ENCODE measurements at places on chromosomes 1 and 21.

- peak; percentile 87 for DNase-seq
These were observed 5.5 kb upstream of the FOXD2 start for GRCh38 chr1:47432071-47433036.

- DNase-seq = no peak
These were observed 10.3 kb downstream of the ROR1 start for GRCh38 chr1:63784083-63784482.

DNA sequence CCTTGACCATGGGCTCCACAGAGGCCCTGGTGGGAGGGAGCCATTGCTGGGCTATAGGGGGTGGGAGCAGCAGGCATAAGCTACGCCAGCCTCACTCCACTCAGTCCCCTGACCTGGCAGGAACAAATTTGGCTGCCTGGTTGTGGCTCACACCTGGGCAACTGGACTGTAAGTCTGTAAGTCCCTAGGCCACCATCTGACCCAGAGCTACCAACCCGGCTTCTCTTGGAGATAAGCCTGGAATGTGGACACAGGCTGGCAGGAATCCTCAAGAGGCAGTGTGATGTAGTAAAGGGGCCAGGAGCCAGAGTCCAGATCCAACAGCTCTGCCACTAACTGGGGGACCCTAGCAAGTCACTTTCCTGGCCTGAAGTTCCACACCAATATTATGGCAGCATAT lies 11.4 kb downstream of the NCF2 start:
- DNase-seq = no peak

GRCh38 chr1:8862528-8862927 lies 16.0 kb downstream of the ENO1 start:
- DNase-seq = no peak

- DNase-seq = no peak
These were observed 6.2 kb downstream of the HNRNPR start for GRCh38 chr1:23337869-23338268.

GRCh38 chr1:73066866-73067265 lies 784.5 kb upstream of the NEGR1 start:
- no peak for DNase-seq

GRCh38 chr1:36982709-36983108 lies 51.6 kb downstream of the GRIK3 start:
- DNase-seq = no peak

DNA sequence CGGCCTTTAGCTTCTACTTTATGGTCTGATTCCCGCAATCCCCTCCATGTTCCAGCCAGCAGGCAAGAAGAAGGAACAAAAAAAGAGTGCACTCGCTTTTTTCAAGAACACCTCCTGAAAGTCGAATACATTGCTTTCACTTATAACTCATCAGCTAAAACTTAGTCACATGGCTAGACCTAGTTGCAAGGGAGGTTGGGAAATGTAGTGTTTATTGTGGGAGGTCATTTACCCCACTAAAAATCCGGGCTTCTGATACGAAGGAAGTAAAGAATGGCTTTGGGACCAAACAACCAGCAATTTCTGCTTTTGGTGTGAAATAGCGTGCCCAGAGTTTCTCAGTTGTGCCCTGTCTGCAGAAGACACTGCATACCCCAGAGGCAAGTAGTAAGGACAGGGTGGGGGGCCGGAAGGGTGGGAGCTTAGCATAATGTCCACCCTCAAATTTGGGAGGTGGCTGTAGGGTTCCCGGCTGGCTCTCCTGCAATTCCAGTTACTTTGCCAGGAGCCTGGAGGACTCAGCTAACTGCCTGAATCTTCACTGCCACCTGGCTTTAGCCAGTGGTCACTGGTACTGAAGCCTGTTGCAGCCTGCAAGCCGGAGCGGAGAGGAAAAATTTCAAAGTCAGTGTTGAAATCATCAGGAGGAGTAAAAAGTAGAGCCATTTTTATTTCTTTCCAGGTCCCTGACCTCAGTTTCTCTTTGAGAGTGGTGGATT lies 57.7 kb upstream of the F3 start:
- no peak for DNase-seq

DNA sequence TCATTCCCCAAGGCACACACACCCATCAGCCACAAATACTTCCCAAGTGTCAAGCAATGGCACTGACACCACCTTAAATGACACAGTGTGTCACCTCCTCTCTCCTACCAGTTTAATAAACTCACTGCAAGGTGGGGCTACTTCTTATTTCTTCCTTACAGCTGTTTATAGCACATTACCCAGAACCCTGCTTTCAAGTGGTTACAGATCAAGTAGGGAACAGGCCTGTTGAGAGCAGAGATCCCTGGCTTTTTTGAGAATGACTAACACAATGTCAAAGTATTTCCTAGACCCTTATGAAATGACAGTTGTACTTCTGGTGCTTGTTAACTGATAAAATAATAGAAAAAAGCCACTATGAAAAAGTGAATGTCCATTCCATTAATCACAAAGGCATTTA lies 19.8 kb downstream of the ZBTB17 start:
- no peak for DNase-seq

DNA sequence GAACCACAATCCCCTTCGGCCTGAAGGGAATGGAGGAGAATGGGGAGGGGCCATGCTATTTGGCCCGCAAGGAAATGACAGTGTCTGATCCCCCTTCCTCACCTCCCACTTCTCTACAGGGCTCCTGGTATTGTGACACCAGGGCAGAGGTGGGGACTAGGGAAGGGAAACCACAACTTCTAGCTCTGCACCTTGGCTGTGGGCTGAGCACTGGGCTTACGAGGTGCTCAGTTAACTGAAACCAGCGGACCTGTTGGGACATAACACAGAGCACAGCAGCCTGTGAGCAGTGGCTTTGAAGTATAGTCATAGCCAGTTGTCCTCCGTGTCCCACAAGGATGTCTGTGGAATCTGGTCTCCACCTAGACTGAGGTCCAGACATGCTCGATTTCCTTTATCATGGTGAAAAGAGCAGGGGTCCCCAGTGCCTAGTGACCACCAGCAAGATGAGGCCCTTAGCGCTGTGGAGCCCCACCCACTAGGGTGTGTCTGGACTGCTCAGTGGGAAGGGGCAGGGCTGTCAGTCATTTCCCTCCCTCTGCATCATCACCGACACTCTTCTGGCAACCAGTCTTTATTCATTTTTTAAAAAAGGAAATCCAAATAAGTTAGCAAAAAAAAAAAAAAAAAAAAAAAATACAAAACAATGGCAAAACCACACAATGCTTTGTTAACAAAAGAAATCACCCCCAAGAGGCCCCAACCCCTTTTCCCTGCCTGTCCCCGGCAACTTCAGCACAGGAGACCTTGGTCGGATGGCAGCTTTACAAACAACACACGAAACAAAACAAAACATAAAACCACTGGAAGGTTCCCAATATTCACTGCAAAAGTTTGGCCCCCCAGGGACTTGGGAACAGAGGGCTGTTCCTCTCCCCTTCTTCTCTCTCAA lies 3.0 kb downstream of the MYOG start:
- no peak for DNase-seq
